ENCODE measurements at places on chromosomes 1 and 21.

- no peaks in the 10 kb centered on the region for H3K36me3 ChIP-seq
- H3K27ac ChIP-seq = no peak overlapping the region
Observed at GRCh38 chr1:152886758-152887409, 8.8 kb downstream of the SMCP start.

GRCh38 chr1:69128204-69128603 lies 439.5 kb upstream of the LRRC7 start:
- no peak overlapping the region for H3K27ac ChIP-seq
- no peaks in the 10 kb centered on the region for H3K4me1 ChIP-seq
- no peak overlapping the region for H3K4me3 ChIP-seq
- H3K27me3 ChIP-seq = no peaks in the 10 kb centered on the region
- DNase-seq = no peak

GRCh38 chr1:197683895-197684553 lies 91.3 kb downstream of the DENND1B start:
- no peaks in the 10 kb centered on the region for H3K4me1 ChIP-seq
- DNase-seq = no peak
- H3K27me3 ChIP-seq = no peaks in the 10 kb centered on the region
- no peak overlapping the region for H3K27ac ChIP-seq
- H3K36me3 ChIP-seq = peaks cover 7% of the 10 kb centered on the region

GRCh38 chr1:234262007-234262753 lies 111.1 kb upstream of the COA6 start:
- no peaks in the 10 kb centered on the region for H3K36me3 ChIP-seq
- DNase-seq = no peak
- no peaks in the 10 kb centered on the region for H3K27me3 ChIP-seq
- no peaks in the 10 kb centered on the region for H3K4me1 ChIP-seq
- no peak overlapping the region for H3K4me3 ChIP-seq

DNA sequence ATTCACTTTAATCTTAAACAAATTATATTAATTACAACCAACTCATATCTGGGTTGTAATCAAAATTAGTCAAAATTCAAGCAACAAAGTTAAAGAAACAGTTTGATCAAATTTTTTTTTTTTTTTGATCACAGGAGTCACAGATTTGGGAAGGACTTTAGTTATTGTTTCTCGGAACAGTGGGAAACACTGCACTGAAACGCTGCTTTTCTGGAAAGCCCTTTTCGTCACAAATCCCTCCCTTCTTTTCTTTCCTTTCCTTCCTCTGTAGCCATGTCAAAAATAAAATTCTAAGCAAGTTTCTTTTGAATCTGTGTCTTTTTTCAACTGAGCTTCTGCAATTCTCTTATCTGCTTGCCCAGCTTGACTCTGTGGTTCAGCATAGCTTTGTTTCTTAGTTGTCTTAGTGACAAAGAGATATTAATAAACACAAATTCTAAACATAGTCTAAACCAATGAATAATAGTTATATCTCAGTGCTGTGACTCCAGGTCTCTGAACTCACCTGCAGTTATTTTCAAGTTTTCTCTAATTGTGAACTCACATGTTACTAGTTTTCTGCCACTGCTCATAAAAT lies 53.8 kb downstream of the PTGS2 start:
- no peaks in the 10 kb centered on the region for H3K27me3 ChIP-seq
- H3K4me1 ChIP-seq = no peaks in the 10 kb centered on the region
- DNase-seq = no peak
- no peaks in the 10 kb centered on the region for H3K36me3 ChIP-seq

DNA sequence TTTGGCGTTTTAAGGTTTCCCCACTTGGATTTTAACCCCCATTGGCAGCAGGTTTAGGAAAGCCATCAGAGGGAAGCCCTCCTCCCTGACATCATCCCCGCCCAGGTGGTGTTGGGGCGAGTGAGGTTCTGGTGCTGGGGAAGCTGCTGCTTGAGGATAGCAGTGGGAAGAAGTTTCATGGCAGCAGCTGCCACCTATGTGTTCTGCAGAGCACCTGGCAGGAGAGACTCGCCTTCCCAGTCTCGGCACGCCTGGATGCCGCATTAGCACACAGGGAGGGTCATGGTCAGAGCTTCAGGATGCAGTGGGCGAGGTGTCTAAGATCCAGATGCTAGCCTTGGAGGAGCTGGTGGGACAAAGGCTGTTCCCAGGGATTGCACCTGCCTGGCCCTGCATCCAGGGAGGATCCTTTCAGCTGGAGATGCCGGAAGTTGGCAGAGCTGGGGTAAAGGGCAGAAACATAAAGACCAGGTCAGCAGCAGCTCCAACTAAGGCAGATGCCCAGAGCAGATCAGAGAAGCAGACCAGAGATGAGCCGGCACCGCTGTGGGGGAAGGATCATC lies 33.9 kb downstream of the ABCG1 start:
- peak; percentile 55 for DNase-seq
- no peak overlapping the region for H3K4me3 ChIP-seq
- H3K27ac ChIP-seq = no peak overlapping the region
- no peaks in the 10 kb centered on the region for H3K27me3 ChIP-seq
- H3K4me1 ChIP-seq = peaks cover 20% of the 10 kb centered on the region
- no peaks in the 10 kb centered on the region for H3K36me3 ChIP-seq

DNA sequence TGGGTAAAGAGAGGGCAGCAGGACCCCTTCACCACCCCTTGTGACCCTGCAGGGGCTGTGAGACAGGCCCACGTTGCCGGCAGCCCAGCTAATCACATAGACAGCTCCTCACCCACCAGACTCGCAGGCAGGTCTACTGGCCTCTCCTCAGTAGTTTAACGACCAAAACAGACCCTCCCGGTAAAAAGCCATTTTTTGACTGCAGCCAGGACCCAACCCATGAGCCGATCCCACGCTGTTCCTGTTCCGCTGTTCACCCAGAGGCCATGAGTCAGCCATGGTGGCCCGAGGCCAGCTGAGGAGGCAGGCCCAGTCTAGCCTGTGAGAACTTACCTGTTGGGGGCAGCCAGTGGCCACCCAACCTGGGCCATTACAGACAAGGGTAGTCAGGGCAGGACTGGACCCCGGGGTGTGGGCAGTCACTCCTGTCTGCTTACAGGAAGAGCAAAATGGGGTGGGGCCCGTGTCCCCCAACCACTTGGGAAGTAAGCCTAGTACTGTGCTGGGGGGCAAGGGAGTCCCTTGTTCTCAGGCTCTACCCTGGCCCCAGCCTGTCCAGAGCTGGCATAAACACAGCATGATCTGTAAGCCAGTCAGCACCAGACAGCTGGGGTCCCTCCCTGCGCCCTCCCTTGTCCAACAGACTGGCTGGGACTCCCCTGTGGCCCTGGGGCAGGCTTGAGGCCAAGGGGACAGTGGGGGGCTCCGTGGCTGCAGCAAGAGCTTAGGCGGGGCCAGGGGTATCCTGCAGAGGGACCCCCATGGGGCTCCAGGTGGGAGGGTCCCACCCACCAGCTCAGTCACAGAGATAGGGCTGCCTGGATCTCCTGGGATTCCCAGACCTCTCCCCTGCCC lies 61.9 kb downstream of the WNT9A start:
- H3K4me3 ChIP-seq = no peak overlapping the region
- H3K36me3 ChIP-seq = no peaks in the 10 kb centered on the region
- H3K27ac ChIP-seq = peak overlapping the region; percentile 90

GRCh38 chr1:239243006-239243405 lies 143.4 kb upstream of the CHRM3 start:
- no peak overlapping the region for H3K4me3 ChIP-seq
- no peak for DNase-seq
- no peaks in the 10 kb centered on the region for H3K36me3 ChIP-seq
- no peak overlapping the region for H3K27ac ChIP-seq

GRCh38 chr1:180278194-180278515 lies 48.1 kb downstream of the LHX4 start:
- peaks cover 5% of the 10 kb centered on the region for H3K4me1 ChIP-seq
- H3K27ac ChIP-seq = no peak overlapping the region
- no peak overlapping the region for H3K4me3 ChIP-seq
- DNase-seq = no peak
- H3K27me3 ChIP-seq = no peaks in the 10 kb centered on the region

DNA sequence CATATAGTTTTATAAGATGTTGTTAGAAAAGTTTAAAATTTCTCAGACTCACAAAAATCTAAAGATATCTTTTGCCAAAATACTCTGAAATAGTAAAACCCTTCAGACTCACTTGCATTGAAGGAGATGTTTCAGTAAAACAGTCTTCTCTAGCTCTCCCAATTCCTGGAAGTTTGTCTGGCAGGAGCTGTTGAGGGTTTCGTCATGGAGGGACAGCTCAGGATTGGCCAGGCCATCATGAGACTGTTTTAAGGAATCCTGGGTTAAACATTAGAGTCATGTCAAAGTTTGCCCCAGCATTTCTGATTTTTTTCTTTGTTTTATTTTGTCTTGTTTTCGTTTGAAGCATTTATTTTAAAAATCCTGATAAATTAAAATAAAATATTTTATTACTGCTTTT lies 293.8 kb upstream of the PBX1 start:
- no peaks in the 10 kb centered on the region for H3K27me3 ChIP-seq
- DNase-seq = no peak

- H3K4me1 ChIP-seq = peaks cover 5% of the 10 kb centered on the region
- no peak for DNase-seq
- no peaks in the 10 kb centered on the region for H3K27me3 ChIP-seq
- H3K36me3 ChIP-seq = no peaks in the 10 kb centered on the region
- H3K27ac ChIP-seq = no peak overlapping the region
Observed at GRCh38 chr1:25473653-25474225, 43.0 kb downstream of the MACO1 start.

DNA sequence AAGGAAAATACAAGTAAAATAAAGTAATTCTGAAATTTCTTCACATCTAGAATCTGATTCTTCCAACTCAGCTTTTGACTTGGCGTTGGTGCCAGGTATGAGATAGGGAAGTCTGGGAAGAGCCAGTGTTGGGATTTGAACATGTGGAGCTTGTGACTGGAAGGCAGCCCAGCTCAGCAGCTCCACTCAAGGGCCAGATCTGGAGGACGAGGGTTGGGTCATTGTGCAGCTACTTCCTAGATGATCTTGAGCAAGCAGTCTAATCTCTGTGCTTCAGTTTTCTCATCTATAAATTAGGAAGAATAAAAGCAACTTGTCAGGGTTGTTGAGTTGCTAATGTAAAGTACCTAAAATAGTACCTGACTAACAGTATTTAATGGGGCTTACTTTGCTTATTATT lies 5.0 kb downstream of the ADARB1 start:
- no peak overlapping the region for H3K4me3 ChIP-seq
- H3K4me1 ChIP-seq = no peaks in the 10 kb centered on the region
- DNase-seq = no peak
- peaks cover 14% of the 10 kb centered on the region for H3K27me3 ChIP-seq
- H3K27ac ChIP-seq = peak overlapping the region; percentile 65

DNA sequence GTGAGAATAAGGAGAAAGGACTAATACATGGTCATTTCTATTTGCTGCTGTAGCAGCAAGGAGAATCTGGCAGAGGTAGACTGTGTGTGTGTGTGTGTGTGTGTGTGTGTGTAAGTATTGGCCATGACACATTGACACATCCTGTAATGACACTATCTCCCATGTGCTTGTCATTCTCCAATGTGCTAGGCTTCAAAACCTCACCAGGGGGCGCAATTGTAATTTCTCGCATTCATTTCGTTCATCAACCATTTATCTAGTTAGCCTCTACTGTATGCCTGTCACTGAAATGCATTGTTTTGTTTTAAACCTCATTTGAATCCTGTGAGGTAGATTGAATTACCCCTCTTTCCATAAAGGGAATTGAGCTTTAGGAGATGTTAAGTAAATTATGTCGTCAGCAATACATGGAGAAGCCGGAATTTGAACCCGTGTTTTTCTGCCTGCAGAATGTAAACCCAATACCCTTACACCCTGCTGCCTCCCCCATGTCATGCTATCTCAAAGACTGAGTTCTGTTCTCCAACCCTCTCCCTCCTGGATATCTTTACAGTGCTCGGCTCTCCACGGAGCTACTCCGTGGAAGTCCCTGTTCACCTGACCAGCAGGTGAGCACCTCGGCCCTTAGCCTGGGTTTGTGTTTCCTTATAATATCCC lies 100.8 kb downstream of the UCK2 start:
- no peak overlapping the region for H3K27ac ChIP-seq
- no peaks in the 10 kb centered on the region for H3K4me1 ChIP-seq
- no peaks in the 10 kb centered on the region for H3K27me3 ChIP-seq
- no peaks in the 10 kb centered on the region for H3K36me3 ChIP-seq
- no peak overlapping the region for H3K4me3 ChIP-seq
- DNase-seq = peak; percentile 31

DNA sequence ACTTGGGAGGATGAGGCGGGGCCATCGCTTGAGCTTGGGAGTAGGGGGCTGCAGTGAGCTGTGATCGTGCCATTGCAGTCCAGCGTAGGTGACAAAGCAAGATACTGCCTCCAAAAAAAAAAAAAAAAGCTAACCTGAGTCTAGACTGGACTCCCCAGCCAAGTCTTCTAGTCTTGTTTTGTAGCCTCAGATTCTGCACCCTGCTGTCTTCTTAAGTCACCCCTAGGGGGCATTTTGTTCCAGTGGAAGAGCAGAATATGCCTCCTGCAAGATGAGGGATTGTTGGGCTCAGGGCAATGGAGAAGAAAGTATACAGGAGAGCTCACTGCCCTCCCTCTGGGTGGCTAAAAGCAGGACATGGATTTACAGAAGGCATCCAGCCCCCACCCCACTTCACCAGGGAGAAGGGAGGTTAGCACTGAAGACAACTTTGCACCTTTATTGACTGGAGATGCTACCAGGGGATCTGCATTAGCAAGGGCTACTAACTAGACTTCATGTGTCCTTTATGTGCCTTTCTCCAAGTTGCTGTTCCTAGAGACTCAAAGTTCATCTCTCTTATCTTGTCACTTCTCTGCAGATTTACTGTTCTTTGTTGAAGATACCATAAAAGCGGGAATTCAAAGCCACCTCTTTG lies 15.3 kb upstream of the RNF187 start:
- H3K27me3 ChIP-seq = peaks cover 48% of the 10 kb centered on the region
- no peaks in the 10 kb centered on the region for H3K36me3 ChIP-seq
- no peak for DNase-seq
- H3K27ac ChIP-seq = no peak overlapping the region
- H3K4me3 ChIP-seq = no peak overlapping the region

GRCh38 chr1:87103074-87103473 lies 188.6 kb downstream of the HS2ST1 start:
- H3K36me3 ChIP-seq = no peaks in the 10 kb centered on the region
- no peak for DNase-seq
- no peak overlapping the region for H3K27ac ChIP-seq
- no peaks in the 10 kb centered on the region for H3K4me1 ChIP-seq

- no peaks in the 10 kb centered on the region for H3K27me3 ChIP-seq
- no peak overlapping the region for H3K4me3 ChIP-seq
Observed at GRCh38 chr1:165696625-165697100, 1.7 kb downstream of the ALDH9A1 start.

DNA sequence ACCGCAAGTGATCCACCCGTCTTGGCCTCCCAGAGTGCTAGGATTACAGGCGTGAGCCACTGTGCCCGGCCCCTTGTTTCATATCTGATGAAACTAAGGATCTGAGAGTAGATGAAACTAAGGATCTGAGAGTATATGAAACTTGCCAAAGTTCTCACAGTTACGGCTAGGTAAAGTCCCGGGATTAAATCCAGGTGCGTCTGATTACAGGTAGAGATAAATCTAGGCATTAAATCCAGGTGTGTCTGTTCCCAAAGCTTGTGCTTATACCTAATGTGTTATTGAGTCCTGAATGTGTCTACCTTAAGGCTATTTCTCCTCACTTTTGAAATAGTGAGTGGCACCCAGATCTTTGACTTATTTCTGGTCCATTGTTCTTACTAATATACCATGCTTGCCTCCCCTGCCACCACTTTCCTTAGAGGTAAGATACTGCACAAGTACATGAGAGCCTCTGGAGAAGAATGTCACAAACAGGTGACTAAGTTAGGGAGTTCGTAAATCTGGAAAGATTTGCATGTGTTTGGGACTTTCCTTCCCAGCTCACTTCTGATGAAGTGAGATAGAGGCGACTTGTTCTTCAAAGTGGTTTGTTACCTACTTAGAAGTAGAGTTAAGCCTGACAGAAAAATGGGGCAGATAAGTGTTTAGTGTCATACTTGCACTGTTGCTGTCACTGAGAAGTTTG lies 66.5 kb downstream of the AK4 start:
- no peaks in the 10 kb centered on the region for H3K27me3 ChIP-seq
- H3K4me1 ChIP-seq = no peaks in the 10 kb centered on the region
- no peak for DNase-seq
